ENCODE measurements at places on chromosomes 3 and 15. TPM values are rescaled to one million over a fixed set of nuclear protein-coding genes. Genes with fewer than 3 reads are reported as not detected.

GRCh38 chr3:123256256-123256655, 54.5 kb downstream of the SEC22A start:
- H3K4me1 ChIP-seq = no peaks in the 10 kb centered on the region
- no peaks in the 10 kb centered on the region for H3K27me3 ChIP-seq
- DNase-seq = no peak
- no peaks in the 10 kb centered on the region for H3K36me3 ChIP-seq

DNA sequence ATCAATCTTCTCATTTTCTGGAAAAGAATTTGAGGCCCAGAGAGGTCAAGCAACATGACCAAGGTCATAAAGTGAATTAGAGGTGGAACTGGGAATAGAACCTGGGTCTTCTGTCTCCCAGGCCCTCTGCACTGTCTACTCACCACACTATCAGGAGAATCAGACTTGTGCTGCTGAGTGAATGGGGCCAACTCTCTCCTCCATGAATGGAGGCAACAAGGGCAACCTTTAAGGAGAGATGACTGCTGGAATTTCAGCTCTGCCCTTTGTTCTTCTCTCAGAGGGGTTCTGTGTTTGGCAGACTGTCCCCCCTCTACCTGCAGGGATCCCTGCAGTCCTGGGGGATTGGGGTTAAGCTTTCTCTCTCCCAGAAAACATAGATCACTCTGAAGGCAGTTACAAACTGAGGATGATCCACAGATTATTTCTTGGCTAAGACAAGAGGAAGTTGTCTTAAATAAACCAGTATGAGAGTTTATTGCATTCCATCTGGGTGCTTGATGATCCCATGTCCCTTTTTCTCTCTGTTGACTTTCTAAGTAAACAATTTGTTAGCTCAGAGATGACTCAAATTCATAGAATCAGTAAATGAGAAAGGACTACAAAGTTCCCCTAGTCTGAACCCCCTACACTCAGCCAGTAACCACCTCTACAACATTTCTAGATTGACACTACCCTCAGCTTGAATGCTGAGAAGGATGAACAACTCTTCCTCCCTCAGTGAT, 99.0 kb upstream of the LIPC start:
- no peaks in the 10 kb centered on the region for H3K36me3 ChIP-seq
- peak overlapping the region; percentile 95 for H3K27ac ChIP-seq
- no peak for DNase-seq
- H3K4me1 ChIP-seq = no peaks in the 10 kb centered on the region

GRCh38 chr3:170058127-170058526, 20.3 kb downstream of the GPR160 start:
- no peaks in the 10 kb centered on the region for H3K4me1 ChIP-seq
- H3K36me3 ChIP-seq = no peaks in the 10 kb centered on the region
- H3K27me3 ChIP-seq = no peaks in the 10 kb centered on the region
- no peak overlapping the region for H3K27ac ChIP-seq
- no peak overlapping the region for H3K4me3 ChIP-seq

DNA sequence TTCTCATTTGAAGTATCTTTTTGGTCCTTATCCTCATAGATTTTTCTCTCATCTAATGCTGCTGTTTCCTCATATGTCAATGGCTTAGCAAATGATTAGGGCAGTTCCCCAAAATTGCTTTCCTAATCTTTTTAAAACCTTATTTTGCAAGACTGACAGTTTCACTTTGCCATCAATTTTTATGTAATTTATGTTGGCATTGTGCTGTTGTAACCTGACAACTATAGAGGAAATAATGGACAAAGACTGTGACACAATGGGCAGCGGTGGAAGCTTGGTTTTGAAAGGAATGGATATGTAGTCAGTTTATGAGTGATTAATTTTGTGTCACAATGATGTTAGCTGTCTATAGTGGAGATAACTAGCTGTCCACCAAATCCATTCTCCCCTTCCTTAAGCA, 10.6 kb upstream of the SH3BP5 start:
- H3K4me1 ChIP-seq = no peaks in the 10 kb centered on the region
- H3K27ac ChIP-seq = no peak overlapping the region

The MYEF2 gene
- 19.3 TPM for total RNA-seq

- DNase-seq = no peak
- no peaks in the 10 kb centered on the region for H3K36me3 ChIP-seq
- H3K4me1 ChIP-seq = no peaks in the 10 kb centered on the region
- H3K27ac ChIP-seq = no peak overlapping the region
- no peaks in the 10 kb centered on the region for H3K27me3 ChIP-seq
Measured at GRCh38 chr3:31174079-31174478, 279.6 kb upstream of the GADL1 start.

DNA sequence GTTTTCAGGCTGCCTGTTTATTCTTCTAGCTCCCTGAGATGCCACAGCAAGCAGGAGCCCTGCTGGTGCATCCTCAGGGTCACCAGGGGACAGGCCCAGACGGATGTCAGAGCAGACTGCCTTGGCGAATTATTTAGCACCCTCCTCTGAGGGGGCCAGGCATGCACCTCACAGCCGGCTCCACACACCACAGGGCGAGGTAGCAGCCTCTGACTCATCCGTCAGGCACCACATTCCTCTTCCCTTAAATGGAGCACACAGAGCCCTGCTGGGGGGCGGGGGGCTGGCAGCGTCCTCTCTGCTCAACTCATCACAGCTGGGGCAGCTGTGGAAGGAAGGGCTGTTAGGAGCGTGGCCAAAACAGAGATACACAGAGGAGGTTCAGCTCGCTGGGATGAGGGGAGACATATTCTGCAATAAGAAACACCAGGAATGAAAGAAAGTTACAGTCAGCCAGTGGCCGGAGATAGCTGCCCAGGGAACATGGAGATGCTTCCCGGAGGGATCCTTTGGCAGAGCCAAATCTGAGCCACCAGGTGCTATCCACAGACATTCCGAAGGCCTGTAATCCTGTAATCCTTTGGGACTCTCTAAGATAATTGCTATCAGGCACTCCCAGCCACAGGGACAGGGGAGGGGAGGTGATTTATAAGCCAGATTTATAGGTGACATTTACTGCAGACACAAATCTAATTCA, 13.9 kb upstream of the PRICKLE2 start:
- DNase-seq = peak; percentile 81
- H3K36me3 ChIP-seq = no peaks in the 10 kb centered on the region

The MAP1A gene
- total RNA-seq = 12.8 TPM

The EPHB3 gene
- 0.32 TPM for total RNA-seq

The GOLGA8M gene
- total RNA-seq = 4.0 TPM

- H3K4me1 ChIP-seq = no peaks in the 10 kb centered on the region
- no peaks in the 10 kb centered on the region for H3K36me3 ChIP-seq
- H3K4me3 ChIP-seq = no peak overlapping the region
- no peak for DNase-seq
- no peaks in the 10 kb centered on the region for H3K27me3 ChIP-seq
Measured at GRCh38 chr3:146796078-146796477, 190.9 kb upstream of the PLSCR5 start.

GRCh38 chr3:187968883-187969580, 184.9 kb upstream of the LPP start:
- H3K27ac ChIP-seq = peak overlapping the region; percentile 33
- DNase-seq = peak; percentile 45
- no peaks in the 10 kb centered on the region for H3K4me1 ChIP-seq

The C2CD4B gene
- total RNA-seq = 0.96 TPM

The PDCD7 gene
- total RNA-seq = 21.6 TPM

The USP3 gene
- 76.7 TPM for total RNA-seq

GRCh38 chr3:114299421-114299820, 5.6 kb downstream of the TIGIT start:
- H3K4me3 ChIP-seq = no peak overlapping the region
- no peaks in the 10 kb centered on the region for H3K4me1 ChIP-seq
- no peaks in the 10 kb centered on the region for H3K27me3 ChIP-seq
- no peaks in the 10 kb centered on the region for H3K36me3 ChIP-seq

- H3K4me1 ChIP-seq = no peaks in the 10 kb centered on the region
- no peak for DNase-seq
- no peaks in the 10 kb centered on the region for H3K27me3 ChIP-seq
Measured at GRCh38 chr3:136882571-136882970, 20.6 kb downstream of the NCK1 start.

- no peaks in the 10 kb centered on the region for H3K27me3 ChIP-seq
- H3K27ac ChIP-seq = no peak overlapping the region
- no peaks in the 10 kb centered on the region for H3K4me1 ChIP-seq
- no peak for DNase-seq
- H3K36me3 ChIP-seq = no peaks in the 10 kb centered on the region
Measured at GRCh38 chr15:70128414-70129140, 30.9 kb upstream of the TLE3 start.

The COL6A6 gene
- 1.6 TPM for total RNA-seq

- H3K27me3 ChIP-seq = no peaks in the 10 kb centered on the region
- H3K4me3 ChIP-seq = no peak overlapping the region
- H3K4me1 ChIP-seq = no peaks in the 10 kb centered on the region
- H3K36me3 ChIP-seq = peaks cover 4% of the 10 kb centered on the region
Measured at GRCh38 chr3:62242831-62243509, 130.4 kb downstream of the FEZF2 start.

GRCh38 chr3:189099031-189099471, 72.7 kb upstream of the TPRG1 start:
- peak overlapping the region; percentile 91 for H3K27ac ChIP-seq
- H3K4me1 ChIP-seq = peaks cover 6% of the 10 kb centered on the region
- H3K36me3 ChIP-seq = no peaks in the 10 kb centered on the region
- H3K27me3 ChIP-seq = no peaks in the 10 kb centered on the region

The TNIK gene
- 17.6 TPM for total RNA-seq

DNA sequence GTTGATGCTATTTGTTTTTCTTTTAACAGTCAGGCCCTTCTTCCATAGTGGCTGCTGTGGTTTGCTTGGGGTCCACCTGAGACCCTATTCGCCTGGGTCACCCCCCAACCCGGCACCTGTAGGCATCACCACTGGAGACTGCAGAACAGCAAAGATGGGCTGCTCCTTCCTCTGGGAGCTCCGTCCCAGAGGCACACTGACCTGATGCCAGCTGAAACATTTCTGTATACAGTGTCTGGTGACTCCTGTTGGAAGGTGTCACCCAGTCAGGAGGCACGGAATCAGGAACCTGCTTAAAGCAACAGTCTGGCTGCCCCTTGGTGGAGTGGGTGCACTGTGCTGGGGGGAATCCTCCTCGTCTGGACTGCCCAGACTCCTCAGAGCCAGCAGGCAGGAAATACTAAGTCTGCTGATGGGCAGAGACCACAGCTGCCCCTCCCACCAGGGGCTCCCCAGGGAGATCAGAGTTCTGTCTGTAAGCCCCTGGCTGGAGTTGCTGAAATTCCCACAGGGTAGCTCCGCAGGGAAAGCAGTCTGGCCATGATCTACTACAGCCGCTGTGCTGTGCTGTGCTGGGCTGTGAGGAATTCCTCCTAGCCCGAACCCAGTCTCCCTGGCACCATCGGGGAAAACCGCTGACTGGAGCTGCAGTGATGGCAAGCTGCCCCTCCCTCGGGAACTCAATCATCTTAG, 248.2 kb downstream of the TBC1D5 start:
- DNase-seq = no peak
- H3K27me3 ChIP-seq = no peaks in the 10 kb centered on the region
- H3K4me3 ChIP-seq = no peak overlapping the region
- H3K27ac ChIP-seq = no peak overlapping the region
- no peaks in the 10 kb centered on the region for H3K36me3 ChIP-seq

DNA sequence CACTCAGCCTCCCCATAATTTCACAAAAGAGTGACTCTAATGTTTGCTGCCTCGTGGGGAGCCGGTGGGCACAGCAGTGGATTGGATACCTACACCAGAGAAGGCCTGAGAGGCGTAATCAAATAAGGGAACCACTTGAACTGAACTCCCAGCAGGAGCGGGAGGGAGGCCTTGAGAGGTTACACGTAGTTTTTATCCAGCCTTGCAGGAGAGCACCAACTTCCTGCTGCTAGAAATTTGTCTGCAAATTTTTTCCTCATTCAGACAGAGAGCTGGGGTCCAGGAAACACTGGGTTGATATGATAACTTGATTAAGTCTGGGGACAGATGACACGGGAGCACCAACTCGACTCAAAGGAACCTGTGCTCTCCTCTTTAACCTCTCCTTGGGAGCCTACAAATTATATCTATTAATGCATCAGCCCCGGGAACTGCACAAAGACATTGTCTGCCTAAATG, 69.8 kb downstream of the HES1 start:
- no peaks in the 10 kb centered on the region for H3K4me1 ChIP-seq
- no peaks in the 10 kb centered on the region for H3K36me3 ChIP-seq
- H3K27ac ChIP-seq = peak overlapping the region; percentile 50
- H3K27me3 ChIP-seq = no peaks in the 10 kb centered on the region

DNA sequence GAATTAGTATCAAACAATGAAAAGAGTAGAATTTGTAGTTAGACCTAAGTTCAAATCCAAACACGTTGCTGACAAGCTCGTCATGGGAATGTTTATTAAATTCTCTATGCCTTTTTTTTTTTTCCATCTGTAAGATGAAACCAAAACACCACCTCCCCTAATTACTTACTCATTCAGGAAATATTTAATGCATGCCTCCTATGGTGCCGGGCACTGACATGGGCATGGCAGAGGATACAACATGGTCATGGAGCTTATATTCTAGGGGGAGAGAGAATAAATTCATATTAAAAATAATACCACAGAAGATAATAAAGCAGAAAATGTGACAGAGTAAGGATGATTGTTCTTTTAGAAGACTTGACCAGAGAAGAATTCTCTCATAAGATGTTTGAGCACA, 215.8 kb downstream of the RYR3 start:
- no peaks in the 10 kb centered on the region for H3K27me3 ChIP-seq
- no peak for DNase-seq
- no peak overlapping the region for H3K4me3 ChIP-seq
- H3K27ac ChIP-seq = no peak overlapping the region
- H3K36me3 ChIP-seq = no peaks in the 10 kb centered on the region
- no peaks in the 10 kb centered on the region for H3K4me1 ChIP-seq

The GABRB3 gene
- total RNA-seq = 1.1 TPM

DNA sequence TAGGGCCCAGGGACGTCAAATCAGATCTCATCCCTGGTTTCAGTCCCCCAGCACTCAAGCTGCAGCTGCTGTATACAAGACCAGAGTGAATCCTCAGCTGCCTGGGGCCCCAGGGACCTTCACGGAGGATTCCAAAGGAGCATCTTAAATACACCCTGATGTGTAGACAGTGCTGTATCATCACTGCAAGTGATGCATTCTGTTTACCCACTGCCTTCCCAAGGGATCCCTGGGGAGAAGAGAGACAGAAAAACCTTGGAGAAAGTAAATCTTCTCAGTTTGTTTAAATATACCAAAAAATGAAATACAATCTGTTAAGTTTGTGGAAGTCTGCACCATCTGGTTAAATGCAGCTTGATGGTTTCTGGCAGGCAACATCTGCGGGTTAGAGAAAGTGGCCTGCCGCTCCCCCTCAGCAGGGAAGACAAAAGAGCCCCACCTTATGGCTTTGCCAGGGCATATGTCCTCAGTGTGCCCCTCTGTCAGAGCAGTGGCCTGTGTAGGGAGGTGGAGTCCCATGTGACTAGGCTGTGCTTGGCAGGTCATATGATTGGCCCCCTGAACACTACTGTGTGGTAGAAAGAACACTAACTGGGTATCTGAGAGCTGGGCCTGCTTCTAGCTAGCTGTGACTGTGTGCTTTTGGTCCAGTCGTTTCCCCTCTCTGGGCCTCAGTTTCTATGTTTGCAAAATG, 222.2 kb upstream of the TRIM42 start:
- H3K27ac ChIP-seq = no peak overlapping the region
- no peaks in the 10 kb centered on the region for H3K36me3 ChIP-seq
- no peaks in the 10 kb centered on the region for H3K4me1 ChIP-seq
- DNase-seq = no peak
- no peaks in the 10 kb centered on the region for H3K27me3 ChIP-seq

The ZNF717 gene
- total RNA-seq = 15.0 TPM

The ARGFX gene
- not detected for total RNA-seq

- no peak overlapping the region for H3K27ac ChIP-seq
- no peak for DNase-seq
- H3K36me3 ChIP-seq = no peaks in the 10 kb centered on the region
- H3K4me1 ChIP-seq = no peaks in the 10 kb centered on the region
- H3K4me3 ChIP-seq = no peak overlapping the region
Measured at GRCh38 chr3:5568451-5568850, 380.9 kb downstream of the EDEM1 start.

The KY gene
- 0.33 TPM for total RNA-seq

The AP3B2 gene
- total RNA-seq = 5.3 TPM
